ENCODE measurements at places on chromosomes 3 and 15. TPM values are rescaled to one million over a fixed set of nuclear protein-coding genes. Genes with fewer than 3 reads are reported as not detected.

Gene CPLX3
- polyA plus RNA-seq: not detected

Gene MYL3
- 23.6 TPM for polyA plus RNA-seq

Gene SOX14
- polyA plus RNA-seq: not detected

Gene AQR
- 41.2 TPM for polyA plus RNA-seq

Gene WNT5A
- 43.5 TPM for polyA plus RNA-seq

Gene RLBP1
- polyA plus RNA-seq: not detected

Gene ILDR1
- polyA plus RNA-seq: 8.9 TPM

Gene EPHA6
- polyA plus RNA-seq: 1.4 TPM

Gene TMEM202
- polyA plus RNA-seq: not detected

Gene AADACL2
- polyA plus RNA-seq: not detected

Gene RBPMS2
- polyA plus RNA-seq: 11.3 TPM

Gene PRRT3
- 5.6 TPM for polyA plus RNA-seq

DNA sequence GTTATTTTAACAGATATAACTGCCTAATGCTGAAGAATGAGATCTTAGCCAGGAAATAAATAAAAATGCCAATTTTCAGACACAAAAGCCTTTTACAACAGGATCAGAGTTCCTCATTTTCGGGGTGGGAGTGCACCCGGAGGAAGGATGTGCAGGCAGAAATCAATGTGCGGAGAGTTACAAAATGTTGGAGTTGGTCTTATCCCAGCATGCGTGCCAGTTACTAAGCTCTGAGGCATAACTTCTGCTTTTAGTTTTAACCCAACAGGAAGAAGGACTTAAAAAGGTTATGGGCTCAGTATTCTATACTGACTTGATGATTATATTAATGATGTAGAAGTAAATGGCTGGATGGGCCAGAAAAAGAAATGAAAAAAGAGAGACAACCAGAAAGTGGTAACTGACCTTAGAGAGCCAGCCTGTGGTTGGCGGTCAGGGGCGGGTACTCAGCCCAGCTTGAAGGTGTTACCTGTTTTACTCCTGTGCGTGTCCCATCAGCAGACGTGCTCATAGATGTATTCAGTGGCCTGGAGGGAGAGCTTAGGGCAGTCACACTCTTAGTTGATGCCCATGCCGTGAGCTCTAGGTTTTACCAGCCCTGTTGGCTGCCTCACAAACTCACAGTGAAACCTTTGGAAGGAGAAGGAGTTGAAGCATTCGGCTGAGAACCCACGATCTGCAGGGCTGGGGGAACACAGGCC, 164.7 kb downstream of the SV2B start:
- no peak for DNase-seq

DNA sequence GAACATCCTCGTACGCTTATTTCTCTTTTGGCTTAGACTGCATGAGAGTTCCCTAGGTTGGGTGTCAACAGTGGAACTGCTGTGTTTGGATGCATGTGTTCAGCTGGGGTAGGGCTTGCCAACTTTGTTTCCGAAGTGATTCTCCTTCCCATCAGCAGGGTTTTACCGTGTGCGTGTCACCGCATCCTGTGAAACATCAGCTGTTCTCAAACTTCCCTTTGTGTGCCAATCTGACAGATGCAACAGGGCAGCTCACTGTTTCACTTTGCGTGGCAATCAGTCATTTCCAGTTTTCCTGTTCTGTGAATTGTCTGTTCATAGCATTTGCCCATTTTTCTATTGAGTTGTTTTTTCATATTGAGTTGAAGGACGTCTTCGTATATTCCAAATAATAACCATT, 218.8 kb downstream of the VPS13C start:
- DNase-seq: no peak

DNA sequence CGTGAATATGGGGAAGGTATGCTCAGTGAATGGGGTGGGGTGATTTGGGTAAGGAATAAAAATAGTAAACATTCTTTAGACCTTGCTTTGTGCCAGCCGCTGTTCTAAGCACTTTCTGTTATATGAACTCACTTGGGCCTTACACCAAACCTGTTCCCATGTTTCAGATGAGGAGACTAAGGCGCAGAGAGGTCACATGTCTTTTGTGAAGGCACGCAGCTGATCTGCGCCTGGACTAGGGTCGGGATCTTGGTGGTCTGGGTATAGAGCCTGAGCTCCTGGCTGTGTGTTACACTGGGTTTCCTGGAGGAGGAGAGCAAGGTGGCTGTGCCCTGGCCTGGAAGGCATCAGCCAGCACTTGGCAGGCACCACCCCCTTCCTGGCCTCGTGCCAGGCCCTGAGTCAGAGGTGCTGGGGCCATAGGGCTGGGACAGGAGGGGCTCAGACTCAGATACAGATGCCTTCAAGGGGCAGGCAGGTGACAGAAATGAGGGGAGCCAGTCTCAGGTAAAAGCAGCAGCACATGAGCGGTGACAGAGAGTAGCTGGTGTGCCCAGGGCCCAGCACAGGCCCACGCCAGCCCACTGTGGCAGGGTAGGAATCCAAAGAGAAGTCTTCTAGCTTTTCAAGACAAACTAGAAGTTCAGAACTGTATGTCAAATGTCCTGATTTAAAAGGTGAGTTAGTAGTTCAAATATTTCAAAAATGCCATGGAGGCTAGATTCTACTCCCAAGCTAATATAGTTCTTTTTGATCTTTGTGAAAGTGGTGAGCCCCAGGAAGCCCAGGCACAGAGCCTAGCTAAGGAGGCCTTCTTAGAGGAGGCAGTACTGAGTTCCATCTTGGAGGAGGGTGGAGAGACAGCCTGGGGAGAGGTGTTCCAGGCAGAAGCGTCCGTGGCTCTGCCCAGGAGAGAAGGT, 83.1 kb downstream of the DNAJB8 start:
- no peak for DNase-seq

GRCh38 chr15:33150431-33150941, 44.0 kb downstream of the FMN1 start:
- DNase-seq: no peak

DNA sequence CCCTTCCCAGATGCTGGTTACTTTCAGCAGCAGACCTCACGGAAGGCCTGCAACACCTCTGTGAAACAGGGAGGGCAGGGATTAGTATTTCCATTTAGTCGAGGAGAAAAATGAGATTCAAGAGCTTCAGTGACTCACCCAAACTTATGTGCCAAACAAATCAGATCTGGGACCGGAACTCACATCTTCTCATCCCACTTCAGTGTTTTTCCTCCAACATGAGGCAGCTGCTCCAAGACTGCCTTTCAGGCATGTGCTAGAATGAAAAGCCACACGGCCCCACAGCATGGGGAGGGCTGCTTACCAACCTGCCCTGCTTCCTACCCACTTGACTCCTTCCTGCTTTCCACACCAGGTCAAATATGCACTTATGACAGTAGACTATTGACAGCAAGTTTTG, 129.4 kb upstream of the SLC24A5 start:
- no peak for DNase-seq

DNA sequence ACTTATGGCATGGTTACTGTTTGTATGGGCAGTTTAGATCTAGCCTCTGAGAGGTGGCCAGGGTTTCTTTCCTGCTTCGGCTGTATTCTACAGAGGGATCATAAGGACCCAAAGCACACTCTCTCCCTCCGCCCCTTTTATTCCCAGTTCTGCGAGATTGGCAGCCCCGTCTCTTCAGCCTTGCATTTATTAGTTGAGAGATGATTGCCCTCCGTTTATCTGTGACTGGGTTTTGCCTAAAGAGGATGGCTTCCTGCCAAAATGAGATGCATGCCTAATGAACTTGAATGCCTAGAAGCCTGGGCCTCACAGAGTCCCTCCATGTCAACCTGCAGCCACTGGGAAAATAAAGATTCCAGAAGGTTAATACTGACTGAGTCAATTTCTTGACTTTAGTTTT, 97.1 kb upstream of the CHL1 start:
- no peak for DNase-seq

- DNase-seq: no peak
Observed at GRCh38 chr3:42755681-42756578, 17.1 kb downstream of the CCDC13 start.

DNA sequence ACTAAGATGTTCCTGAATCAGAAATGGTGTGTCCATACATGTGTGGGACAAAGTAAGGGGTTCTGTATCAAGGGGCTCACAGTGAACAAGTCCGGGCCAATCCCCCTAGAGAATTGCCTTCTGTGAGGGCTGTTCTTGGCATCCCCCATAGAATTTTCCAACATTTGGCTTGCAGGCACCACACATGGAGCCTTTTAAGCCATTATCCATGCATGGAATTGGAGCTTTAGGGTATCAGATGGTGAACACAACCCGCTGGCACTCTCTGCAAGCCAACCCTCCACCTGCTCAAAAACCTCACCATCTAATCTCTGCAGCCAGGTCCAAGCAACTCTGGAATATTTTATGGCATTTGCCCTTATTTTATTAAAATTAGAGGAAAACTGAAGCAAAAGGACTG, 278.7 kb downstream of the ERC2 start:
- DNase-seq: no peak

GRCh38 chr3:153350420-153350819, 188.4 kb downstream of the RAP2B start:
- DNase-seq: no peak

DNA sequence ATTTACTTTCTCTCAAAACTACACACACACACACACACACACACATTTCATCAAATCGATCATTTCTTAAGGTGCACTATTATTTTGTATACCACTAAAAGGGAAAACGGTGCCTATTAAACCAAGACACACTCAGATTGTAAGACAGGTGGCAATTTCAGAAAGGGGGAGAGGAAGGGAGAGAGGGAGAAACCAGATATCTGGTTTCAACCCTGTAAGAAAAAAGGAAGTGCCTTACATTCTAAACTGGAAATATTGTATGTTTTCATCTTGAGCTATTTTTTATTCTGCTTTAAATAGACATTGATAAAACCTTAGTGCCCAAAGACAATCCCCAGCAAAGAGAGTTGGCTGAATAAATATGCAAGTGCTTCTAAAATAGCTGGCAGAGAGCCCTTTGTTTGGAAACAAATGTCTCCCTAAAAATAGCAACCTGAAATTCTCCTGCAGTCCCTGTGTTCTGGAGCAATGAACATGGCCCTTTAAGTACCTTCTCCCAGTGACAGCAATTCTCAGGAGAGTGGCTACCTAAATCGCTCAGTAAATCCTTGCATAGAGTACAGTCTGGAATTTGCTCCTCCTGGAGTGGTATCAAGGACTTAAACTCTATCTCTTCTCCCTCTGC, 85.7 kb downstream of the RARB start:
- DNase-seq: no peak

- no peak for DNase-seq
Observed at GRCh38 chr3:63565220-63565619, 87.3 kb upstream of the SNTN start.

- DNase-seq: no peak
Observed at GRCh38 chr3:142211034-142211433, 14.4 kb downstream of the GK5 start.

- DNase-seq: no peak
Observed at GRCh38 chr15:66679657-66680108, 22.4 kb upstream of the SMAD6 start.

- peak; percentile 44 for DNase-seq
Observed at GRCh38 chr15:95129574-95129973, 898.2 kb downstream of the MCTP2 start.

- DNase-seq: no peak
Observed at GRCh38 chr15:80026310-80026709, 33.2 kb upstream of the ZFAND6 start.

DNA sequence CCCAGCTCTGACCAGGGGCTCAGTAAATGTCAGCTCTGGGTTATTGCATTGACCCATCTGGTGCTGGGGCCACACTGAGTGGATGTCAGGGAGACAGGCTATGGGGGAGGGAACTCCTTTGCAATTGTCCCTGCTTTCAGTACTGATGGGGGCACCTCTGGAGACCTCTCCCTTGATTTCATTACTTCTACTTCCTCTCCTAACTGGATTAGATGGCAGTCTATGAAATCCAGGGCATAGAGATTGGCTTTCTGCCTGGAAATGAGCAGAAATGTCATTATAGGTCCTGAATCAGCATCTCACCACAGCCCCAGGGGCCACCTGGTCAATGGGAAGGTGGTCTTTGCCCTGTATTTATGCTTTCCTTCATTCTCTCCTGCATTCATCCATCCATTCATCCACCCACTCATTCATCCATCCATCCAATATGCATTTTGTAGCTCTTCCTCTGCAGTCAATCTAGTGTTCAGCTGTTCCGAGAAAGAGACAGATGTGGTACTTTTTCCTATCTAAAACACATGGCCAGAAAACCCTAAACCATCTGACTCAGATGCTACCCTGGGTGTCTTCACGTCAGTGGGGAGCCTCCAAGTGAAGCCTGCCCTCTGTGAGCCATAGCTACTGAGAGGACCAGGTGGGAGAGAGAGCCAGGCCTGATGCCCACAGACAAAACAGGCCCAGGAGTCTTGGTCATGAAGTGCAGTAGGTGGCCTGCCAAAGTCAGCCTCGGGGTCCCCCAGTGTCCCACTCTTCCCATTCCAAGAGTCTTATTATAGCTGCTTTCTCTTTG, 57.1 kb downstream of the CCDC33 start:
- DNase-seq: no peak
